Activated CD8-positive, alpha-beta memory T cell treated with anti-CD3 and anti-CD28 coated beads, Interleukin-2, amount 10 ng/mL, durations not matched to agents 7 days and 5 days (primary cell): ENCODE measurements at places on chromosomes 4 and X.

- no peak for DNase-seq
These were observed 8.8 kb downstream of the ADRA2C start for GRCh38 chr4:3775005-3775404.

DNA sequence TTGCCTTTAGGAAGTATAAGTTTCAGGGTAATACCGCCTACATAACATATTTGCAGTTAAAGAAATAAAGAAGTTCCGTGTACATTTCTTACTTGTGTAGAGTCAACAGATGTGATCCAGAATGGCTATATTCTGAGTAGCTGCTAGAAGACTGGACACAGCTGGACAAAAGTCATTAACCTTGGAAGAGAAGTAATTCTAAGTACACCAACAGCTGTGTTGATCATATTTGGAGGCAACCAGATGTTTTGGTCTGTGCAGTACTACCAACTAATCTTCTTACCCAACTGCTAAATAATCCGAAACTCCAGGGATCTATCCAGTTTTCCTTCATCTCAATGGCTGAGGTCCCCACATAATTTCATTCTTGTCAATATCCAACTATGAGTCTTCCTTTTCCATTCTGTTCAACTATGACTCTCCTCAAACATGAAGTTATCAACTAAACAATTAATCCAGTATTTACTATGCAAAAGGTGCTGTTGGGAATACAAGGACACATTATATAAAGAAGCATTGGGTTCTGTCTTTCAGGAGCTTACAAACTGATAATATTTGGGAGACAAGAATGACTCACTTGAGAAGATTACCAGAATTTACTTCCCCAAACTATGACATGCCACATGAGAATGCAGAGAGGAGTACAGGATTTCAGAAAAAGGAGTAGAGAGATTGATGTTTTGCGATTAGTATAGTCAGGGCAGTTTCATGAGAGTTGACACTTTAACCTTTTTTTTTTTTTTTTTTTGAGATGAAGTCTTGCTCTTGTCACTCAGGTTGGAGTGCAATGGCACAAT lies 78.2 kb downstream of the COL4A6 start:
- no peak for DNase-seq

DNA sequence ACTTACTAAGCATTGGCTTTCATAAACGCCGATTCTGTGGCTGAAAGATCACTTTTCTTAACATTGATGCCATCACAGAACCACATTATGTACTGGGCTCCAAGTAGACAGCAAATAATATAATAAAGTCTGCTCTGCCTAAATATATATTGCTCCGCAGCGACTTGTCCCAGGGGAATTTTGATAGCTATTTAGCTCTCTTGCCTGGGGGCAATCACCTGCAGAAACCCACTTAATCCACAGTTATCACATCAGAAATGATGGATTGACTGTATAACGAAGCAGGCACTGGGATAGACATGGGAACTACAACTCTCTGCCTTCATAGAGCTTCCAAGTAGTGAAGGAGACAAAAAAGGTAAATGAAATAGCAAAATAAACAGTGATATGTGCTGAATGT lies 48.0 kb upstream of the MYOZ2 start:
- DNase-seq: no peak

DNA sequence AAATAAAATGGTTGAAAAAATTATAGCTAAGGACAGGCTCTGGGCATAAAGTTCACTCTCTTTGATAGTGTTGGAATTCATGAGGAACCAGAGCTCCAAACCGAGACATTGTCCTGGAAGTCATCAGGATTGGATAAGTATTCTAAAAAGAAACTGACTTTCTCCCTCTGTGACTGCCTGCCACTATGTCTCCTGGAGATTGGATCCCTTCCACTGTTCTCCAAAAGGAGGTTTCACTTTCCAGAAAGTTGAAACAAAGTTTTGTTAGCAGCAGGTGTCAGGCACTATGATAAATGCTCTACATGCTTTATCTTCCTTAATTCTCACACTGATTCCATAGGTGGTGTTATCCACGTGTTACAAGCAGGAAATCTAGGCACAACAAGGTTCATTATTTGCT lies 16.8 kb downstream of the BANK1 start:
- no peak for DNase-seq

DNA sequence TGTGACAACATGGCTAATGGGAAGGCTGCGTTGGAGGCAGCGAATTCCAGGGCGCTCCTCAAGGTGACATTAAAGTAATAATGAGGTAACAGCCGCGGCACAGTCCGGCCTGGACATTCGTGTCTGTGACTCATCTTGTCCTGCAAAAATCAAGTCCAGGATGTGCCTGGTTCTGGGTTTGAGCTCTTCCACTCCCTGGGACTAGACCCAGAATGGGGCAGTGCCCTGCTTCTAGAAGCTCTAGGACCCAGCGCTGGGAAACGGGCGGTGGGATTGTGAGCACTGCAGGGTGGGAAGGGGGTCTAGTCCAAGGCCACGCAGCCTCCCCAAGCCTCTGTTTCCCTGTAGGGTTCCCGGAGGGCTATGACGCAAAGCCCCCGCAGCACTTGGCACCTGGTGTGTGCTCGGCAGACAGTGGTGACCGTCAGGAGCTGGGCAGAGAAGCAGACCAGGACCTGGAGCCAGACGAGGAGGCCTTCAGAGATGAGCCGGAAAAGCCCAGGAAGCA lies 34.9 kb downstream of the HMX1 start:
- no peak for DNase-seq

GRCh38 chr4:118760493-118760892 lies 75.3 kb downstream of the METTL14 start:
- no peak for DNase-seq
